ENCODE measurements at places on chromosomes 2 and 18. TPM values are rescaled to one million over a fixed set of nuclear protein-coding genes. Genes with fewer than 3 reads are reported as not detected.

The ABCB11 gene
- total RNA-seq, result not detected

The NT5C1B gene
- total RNA-seq, result not detected

The LINC00305 gene
- total RNA-seq, result not detected

The SPRED2 gene
- total RNA-seq, result 15.6 TPM

The EVA1A gene
- 1.2 TPM for total RNA-seq

The KCNIP3 gene
- 1.5 TPM for total RNA-seq

The CDH20 gene
- total RNA-seq, result 5.9 TPM

The COA5 gene
- 28.2 TPM for total RNA-seq

The DTNB gene
- total RNA-seq, result 12.4 TPM

The HDAC4 gene
- total RNA-seq, result 86.6 TPM
